ENCODE measurements at places on chromosomes 3 and 15.
A peak's percentile ranks its signal among the peaks of the same experiment; 100 is the strongest.

DNA sequence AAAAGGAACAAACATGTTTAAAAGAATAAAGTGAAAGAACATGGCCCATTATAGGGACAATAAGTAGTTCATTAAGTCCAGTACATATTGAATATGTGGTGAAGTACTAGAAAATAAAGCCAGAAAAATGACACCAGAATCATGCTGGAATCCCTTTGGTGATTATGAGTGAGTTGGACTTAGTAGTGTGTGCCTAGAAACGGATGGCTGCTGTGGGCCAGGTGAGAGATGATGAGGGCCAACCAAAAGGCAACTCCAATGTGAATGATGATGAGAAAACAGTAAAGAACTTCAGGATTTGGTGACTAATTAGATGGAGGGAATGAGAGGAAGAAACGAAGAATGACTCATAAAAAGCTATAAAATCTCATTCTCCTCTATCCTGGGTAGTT, 3.3 kb downstream of the CRYGS start:
- no peak for DNase-seq

GRCh38 chr15:69663441-69663840, 210.8 kb downstream of the RPLP1 start:
- no peak for DNase-seq

DNA sequence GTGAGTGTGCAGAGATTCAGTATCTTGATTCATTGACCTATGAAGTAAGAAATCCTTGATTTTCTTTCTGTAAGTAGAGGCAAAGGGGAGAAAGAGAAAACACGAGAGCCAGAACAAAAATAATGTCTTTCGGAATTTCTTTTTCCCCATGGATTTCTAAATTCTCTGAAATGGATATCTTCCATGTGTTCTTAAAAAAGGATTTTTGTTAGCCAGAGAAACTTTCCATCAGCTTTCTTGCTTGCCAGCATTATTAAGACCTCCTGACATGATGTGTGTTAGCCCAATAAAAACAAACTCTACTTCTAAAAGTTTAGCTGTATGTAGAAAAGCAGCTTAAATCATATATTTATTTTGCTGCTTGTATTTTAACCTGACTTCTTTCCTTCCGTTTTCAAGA, 122.3 kb upstream of the AADACL2 start:
- DNase-seq: no peak

DNA sequence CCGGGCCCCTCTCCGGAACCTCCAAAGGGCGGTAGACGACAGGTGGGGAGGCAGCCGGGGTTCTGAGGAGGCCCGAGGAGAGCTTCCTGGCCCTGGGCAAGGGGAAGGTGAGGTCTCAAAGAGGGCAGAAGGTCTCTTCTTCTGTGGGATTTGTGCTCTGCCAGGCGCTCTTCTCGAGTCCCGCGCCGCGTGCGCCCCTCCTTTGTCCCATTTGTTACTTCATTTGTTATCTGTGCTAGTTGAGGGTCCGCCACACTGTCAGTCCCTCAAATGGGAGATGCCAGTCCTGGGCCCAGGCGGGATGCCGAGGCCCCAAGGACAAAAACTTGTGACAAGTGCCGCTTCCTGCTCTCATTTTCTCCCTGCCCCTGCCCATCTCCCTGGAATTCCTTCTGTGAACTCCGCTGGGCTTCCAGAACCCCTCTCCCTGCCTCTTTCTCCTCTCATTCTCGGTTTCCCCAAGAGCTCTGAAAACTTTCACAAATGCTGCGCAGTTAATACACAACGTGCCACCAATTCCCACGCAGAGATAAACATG, 1.5 kb downstream of the ST8SIA2 start:
- DNase-seq: no peak

GRCh38 chr15:85583923-85584390, 203.6 kb downstream of the AKAP13 start:
- DNase-seq: peak; percentile 45

- no peak for DNase-seq
These were observed 722 bp downstream of the RBMS3 start for GRCh38 chr3:29281344-29282241.

DNA sequence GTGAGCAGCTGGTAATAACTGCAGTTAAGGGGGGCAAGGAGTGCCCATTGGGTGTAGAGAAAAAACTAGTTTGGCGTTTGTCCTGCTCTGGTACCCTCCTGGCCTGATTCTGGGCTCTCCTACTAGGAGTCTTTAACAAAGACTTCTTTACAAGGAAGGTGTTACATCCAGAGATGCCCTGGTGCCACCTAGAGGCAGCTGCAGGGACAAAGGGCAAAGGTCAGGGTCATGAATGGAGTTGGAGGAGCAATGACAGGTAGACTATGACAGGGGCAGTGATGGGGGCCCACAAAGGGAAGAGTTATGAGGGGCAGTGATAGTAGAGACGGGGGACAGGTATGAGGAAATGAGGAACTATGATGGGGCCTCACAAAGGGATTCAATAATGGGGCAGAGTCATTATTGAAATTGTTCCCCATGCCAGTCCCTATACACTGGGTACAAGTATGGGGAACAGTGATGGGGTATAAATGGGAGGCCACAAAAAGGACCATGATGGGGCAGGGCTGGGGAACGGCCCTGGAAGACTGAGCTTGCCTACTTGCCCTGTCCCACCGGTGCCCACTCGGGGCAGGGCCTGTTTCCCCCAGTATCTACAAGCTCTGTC, 7.9 kb downstream of the CCDC71 start:
- peak; percentile 64 for DNase-seq

GRCh38 chr15:45117308-45118130, 3.4 kb downstream of the DUOXA2 start:
- no peak for DNase-seq

GRCh38 chr3:46472736-46473135, 8.0 kb upstream of the LTF start:
- DNase-seq: no peak

DNA sequence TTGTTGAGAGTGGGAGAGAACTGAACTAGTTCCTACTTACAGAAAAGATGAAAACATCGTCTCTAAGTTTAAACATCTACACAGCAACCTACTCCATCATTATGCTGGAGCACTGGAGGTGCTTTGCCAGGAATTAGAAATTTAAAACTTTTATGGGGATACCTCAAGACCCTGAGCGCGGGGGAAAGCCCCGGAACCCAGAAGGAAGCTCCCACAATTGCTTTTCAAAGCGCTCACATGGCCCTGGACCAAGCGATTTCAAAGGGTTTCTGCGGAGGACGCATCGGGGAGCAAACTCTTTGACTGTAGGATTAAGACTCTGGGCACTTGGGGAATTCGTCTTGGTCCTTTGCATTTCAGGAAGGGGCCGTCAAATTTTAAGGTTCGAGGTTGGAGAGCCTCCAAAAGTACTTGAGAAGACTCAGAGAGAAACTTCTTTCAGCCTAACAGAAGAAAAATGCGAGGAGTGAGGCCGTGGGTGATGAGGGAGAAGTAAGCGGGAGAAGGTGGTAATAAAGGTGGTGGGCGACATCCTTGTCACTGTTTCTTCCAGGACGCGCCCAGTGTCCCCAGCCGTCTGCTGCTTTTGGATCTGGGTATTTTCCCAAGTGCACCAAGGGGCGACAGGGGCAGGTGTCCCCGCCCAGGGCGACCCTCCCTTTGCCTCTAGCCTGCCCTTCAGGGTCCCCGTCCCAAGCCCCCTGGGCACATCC, 591 bp downstream of the PROK2 start:
- peak; percentile 38 for DNase-seq

DNA sequence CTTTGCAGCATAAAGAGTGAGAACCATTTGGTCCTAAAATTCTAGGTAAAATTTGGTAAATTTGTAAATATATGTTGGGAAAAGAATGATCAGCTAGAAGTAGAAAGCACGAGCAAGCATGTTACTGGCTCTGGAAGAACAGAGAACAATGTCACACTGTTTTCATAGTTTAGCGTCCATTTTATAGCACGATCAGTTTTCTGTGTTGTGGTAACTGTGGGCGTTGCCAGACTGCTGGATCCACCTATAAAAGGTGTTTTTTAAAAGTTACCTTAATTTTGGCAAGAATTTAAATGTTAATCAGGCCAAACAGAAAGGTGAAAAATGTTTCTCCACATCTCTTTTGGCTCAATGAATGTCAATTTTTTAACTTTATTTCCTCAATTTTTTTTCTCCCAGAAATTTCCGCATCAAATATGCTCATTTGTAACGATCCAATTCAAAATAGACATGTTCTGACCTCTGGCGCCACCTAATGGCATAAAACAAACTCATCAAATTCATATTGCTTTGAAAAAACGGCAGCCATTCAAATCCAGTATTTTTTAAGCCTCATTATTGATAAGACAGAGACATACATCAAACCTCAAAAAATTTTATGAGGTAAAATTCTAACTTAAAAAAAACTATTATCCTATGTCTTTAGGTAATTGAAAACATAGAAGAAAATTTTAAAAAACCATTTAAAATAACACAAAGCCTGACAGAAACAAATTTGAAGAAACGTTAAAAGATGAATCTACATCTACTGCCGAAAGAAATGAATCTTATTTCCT, 5.5 kb upstream of the GP5 start:
- DNase-seq: no peak

GRCh38 chr15:76431971-76432370, 95.4 kb downstream of the ISL2 start:
- no peak for DNase-seq

GRCh38 chr3:185279587-185280138, 25.8 kb upstream of the EHHADH start:
- no peak for DNase-seq

DNA sequence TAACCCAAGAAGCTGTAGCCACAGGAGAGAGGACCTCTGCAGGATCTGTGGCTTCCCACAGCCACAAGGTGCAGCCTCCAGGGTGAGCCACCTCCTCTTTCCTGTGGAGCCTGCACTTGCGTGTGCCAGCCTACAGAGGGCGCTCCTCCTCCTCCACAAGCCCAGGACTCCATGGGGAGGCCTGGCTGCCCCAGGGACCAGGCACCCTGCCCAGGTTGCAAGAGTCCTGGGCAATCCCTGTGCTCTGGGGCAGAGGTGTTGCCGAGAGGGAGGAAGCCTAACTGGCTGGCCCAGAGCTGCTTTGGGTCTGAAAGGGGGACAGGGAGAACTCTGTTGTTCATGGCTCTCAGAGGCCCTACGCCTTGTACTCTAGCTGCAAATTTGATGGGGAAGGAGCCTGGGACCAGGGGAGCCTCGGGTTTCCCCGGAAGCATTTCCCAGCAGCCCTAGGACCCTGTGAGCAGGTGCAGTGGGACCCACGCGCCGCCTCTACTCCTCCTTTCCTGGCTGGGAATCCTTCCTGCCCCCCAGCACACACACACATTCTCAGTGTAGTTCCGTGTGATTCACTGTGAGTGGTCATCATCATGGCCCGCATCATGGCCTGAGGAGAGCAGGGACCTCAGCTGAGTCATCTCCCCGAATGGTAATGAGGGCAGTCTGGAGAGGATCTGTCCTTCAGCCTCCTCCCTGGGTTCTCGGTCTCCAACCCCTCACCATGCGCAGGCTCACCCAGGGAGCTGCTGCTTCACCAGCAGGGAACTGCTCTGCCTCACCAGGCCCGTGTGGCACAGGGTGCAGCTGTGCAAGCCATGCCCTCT, 24.3 kb downstream of the TBC1D21 start:
- DNase-seq: peak; percentile 67

DNA sequence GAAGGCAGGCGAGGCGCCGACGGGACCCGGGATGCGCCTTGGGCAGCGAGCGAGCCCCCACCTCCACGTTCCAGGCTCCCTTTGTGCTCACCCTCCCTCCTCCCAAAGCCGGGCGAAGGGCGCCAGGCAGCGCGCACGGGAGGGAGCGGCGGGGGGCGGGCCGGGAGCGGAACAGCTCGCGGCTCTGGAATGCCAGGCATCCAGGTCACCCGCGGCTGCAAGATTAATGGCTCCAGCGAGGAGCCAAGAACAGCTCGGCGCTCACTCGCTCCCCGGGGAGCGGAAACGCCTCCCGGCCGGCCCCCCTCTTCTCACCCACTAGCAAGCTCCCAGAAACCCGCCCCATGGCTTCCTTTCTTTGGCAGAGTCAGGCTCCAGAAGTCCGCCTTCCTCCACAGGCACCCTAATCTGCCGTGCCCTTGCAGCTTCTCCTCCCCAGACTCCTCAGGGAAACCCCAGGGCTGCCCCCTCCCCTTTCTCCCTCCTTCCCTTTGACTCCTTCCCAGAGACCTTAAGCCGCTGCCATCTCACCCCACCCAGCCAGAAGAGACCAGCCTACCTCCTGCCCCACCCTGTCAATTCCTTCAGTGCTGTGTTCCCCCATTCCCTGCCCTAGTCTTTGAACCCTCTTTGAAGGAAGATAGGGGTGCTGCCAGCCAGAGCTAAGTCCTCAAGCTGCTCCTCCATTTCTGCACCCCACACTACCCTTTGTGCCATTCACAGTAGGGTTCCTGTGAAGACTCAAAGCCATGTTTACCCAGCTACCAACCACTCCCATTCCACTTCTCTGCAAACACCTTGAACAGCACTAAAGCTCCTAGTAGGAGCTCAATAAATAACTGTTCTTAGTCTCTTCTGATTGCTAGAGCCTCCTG, 9.9 kb downstream of the AMOTL2 start:
- peak; percentile 54 for DNase-seq

DNA sequence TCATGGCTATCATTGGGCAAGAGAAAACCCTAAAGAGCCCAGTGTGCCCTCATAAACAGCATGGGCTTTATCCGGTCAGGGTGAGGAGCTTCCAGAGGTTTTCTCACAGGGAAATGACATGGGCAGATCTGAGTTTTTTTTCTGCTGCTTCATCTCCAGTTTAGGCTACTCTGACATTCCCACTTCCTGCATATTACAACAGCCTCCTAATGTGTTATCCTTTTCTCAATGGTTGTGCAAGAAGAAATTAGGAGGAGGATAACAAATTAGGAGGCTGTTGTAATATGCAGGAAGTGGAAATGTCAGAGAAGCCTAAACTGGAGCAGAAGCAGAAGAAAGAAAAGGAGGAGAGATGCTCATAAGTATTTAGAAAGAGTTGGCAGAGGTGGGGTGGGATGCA, 175.6 kb downstream of the MTHFS start:
- no peak for DNase-seq

GRCh38 chr15:73127302-73127936, 75.2 kb downstream of the NEO1 start:
- DNase-seq: no peak

DNA sequence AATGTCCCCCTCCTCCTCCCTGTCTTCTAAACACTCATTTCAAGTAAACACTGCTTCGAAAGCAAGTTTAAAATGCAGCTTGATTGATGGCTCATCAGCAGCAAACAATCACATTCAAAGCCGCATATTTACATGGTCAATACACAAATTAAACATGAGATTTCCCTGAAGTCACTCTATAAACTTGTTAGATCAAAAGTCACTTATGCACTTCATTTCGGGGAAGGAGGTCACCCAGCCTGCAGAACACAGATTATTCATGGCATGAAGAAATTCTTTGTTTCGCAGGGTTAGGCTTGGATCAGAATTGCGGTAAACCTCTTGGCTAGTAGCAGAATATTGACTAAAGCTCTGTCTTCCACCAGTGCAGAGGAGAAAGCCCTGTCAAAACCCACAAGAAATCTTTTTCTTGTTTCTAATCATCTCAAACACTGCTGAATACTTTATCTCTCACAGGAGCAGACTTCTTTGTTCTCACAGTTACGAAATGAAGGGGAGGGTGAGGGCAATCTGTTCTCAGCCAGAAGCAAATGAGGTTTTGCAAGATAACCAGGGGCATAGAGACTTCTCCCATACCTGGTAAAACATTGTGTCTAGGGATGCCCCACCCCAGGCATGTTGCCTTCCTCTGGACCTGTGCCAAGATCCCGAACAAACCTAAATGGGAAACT, 133.3 kb upstream of the CHL1 start:
- DNase-seq: no peak
